ENCODE measurements at places on chromosomes 12 and 14.

DNA sequence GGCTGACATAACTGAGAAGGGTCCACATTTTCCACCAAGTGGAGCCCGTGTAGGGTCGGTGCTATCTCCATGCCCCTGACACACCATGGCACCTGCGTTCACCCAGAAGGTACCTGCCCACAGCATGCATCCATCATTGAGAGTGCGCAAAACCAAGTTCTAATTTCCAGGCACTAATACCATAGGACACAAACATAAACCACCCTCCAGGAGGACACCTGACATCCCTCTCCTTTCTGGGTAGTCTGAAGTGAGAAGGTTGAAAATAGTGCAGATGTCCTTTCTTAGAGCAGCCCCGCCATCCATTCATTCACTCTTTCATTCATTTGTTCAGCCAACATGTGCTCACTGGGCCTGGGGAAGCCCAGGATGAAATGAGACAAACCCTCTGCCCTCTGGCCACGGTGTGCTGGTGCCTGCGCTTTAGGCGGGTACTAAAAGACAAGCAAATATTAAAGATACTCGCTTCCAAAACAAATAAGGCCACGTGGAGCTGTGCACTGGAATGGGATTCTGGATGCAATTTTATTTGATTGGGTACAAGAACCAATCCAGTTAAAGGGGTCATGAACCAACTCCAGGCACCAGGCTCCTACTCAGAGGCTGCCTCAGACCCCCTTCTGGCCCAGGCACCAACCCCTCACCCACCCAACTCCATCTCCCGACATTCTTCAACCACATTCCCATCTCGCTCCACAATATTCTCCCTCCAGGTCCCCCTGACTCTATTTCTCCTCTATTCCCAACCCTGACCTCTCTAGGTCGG lies 1.2 kb downstream of the TTC7B start:
- DNase-seq, result no peak

DNA sequence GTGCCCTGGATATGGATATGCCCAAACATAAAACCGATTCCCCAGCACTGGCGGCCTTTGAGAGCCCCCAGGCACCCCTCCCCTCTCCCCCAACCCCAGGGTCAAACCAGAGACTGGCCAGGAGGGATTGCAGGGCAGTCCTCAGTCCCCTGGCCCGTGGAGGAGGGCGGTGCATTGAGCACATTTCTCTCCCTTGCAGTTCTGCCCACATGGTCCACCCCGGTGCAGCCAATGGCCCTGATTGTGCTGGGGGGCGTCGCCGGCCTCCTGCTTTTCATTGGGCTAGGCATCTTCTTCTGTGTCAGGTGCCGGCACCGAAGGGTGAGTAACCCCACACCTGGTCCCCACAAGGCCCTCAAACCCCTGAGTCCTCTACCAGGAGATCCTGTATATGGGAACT lies 3.4 kb upstream of the GPR162 start:
- DNase-seq, result no peak

DNA sequence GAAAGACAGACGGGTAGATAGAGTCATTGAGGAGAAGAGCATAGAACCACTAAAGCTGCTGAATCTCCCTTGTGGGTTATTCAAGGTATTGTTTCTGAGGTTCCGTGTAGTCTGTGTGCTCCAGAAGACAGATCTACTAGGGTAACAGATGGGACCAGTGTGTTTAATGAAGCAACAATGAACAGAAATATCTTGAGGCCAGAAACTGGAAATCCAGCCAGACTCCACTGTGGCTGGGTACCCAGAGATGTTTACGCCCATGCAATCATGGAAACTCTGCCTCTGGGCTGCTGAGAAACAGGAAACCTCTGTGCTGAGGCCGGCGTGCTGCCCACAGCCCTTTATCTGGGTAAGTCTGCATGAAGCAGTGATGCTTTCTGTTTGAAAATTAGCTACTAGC lies 8.3 kb downstream of the PROX2 start:
- DNase-seq, result no peak

DNA sequence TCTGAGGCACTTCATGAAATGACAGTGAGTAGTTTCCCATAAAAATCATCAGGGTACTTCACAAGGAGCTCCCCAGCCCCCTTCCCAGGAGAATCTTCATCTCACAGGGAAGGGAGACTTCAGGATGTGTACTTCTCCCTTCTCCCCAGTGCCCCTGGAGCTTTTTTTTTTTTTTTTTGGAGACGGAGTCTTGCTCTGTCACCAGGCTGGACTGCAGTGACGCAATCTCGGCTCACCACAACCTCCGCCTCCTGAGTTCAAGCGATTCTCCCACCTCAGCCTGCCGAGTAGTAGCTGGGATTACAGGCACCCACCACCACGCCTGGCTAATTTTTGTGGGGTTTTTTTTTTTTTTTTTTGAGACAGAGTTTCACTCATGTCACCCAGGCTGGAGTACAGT lies 10.4 kb downstream of the ITPK1 start:
- DNase-seq, result no peak

DNA sequence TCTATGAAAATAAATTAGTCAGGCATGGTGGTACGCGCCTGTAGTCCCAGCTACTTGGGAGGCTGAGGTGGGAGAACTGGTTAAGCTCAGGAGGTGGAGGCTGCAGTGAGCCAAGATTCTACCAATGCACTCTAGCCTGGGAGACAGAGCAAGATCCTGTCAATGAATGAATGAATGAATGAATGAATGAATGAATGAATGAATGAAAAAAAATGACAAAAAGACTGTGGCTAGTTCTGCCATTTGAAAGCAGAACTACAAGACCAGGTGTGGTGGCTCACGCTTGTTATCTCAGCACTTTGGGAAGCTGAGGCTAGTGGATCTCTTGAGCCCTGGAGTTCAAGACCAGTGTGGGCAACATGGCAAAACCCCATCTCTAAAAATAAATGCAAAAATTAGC lies 32.2 kb upstream of the NPFF start:
- DNase-seq, result no peak
